ENCODE measurements at places on chromosomes 3 and 15.

DNA sequence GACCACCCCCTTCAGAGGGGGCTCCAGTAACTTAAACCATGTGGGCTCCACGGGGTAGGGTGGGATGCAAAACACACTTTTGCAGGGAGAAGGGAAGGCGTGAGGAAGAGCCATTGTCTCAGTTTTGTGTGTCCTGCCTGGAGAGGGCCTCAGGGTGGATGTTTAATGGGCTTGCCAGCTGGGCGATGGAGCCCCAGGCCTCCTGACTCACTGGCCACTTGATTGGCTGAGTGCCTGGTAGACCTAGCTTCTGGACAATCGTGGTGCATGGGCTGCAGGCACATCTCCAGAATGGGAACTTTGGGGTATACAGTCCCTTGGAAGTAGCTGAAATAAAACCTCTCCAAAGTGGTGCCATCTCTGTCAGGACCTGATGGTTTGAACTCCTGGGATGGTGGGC, 118.3 kb upstream of the MRPS22 start:
- no peak for DNase-seq

DNA sequence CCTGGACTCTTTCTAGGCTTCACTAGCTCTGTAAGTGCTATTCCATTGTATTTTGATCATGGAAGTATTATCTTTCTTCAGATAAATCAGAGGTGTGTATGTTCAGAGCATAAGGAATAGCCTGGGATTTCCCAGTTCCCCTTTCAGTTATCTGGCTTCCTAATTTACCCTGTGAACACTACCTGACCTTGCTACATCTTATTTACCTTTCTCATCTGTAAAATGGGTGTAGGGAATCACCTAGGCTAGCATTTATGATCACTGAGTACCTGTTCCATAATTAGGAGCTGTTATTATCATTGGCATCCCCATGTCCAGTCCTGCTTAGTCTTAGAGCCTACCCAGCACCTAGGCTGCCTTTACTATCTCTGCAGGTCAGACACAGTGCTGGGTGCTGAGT, 149.3 kb upstream of the NR2F2 start:
- no peak for DNase-seq

DNA sequence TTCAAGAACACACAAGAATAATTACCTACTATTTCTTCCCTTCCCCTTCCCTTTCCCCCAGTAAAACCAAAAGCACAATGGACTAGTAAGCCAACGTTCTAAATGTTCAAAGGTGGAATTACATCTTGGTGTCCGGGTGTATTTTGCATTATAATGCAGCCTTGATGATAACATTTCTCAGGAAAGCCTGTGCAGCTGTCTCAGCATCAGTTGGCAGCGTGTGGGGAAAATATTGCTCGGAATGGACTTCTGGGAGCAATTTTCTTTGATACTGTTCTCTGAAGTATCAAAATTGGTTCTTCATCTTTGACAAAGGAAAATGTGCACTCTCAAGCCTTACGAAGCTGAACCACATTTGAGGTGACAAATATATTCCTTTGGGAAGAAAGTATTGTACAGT, 198.9 kb downstream of the AGBL1 start:
- no peak for DNase-seq

- no peak for DNase-seq
Measured at GRCh38 chr3:196981657-196982056, 13.0 kb upstream of the PIGZ start.

DNA sequence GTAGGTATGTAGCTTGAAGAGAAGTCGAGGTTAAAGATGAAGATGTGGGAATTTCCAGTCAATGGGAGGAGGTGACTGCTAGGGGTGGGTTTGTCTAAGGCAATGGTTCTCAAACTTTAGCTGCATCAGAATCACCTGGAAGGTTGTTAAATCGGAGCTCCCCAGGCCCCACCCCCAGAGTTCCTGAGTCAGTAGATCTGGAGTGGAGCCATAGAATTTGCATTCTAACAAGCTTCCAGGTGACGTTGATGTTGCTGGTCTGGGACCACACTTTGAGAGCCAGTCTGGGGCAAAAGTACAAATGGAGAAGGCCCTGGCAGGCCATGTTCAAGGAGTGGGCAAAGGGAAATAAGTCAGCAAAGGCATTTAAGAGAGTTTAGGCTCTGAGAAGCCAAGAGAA, 69.1 kb downstream of the CMTM8 start:
- no peak for DNase-seq

- DNase-seq: no peak
Measured at GRCh38 chr3:6260551-6261191, 600.2 kb upstream of the GRM7 start.

GRCh38 chr3:50161320-50161719, 6.2 kb downstream of the SEMA3F start:
- no peak for DNase-seq

GRCh38 chr3:5195605-5196004, 8.1 kb downstream of the EDEM1 start:
- no peak for DNase-seq

- DNase-seq: no peak
Measured at GRCh38 chr15:96054621-96055020, 275.9 kb upstream of the NR2F2 start.

GRCh38 chr3:86790884-86791549, 199.9 kb downstream of the VGLL3 start:
- DNase-seq: no peak

DNA sequence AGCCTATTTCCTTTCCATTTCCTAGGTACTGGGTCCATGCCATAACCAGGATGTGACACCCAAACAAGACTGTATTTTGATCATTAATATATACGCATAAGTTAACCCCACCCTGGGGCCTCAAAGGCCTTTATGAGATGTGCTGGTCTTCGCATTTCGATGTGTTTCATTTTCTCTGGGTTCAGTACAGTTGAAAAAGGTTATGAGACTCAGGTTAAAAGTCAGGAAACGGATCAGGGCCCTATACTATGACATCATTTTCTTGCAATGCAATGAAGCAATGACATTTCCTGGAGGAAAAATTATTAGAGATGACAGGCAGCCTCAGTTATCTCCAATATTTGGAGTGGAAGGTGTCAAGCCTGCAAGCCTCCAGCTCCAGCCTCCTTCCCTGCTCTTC, 31.7 kb downstream of the TMEM212 start:
- no peak for DNase-seq

DNA sequence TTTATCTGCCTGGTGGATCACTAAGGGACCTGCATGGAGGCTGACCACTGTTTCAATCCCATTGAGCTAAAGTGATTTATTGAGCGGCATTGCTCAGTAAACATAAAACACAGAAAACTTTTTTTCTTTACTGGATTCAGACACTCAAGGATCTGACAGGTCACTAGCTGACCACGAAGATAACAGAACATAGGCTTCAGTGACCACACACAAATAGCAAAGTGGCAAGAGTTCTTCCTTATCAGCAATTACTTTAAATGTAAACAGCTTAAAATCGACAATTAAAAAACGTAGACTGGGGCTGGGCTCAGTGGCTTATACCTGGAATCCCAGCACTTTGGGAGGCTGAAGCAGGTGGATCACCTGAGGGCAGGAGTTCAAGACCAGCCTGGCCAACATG, 48.7 kb downstream of the STAG1 start:
- DNase-seq: no peak

DNA sequence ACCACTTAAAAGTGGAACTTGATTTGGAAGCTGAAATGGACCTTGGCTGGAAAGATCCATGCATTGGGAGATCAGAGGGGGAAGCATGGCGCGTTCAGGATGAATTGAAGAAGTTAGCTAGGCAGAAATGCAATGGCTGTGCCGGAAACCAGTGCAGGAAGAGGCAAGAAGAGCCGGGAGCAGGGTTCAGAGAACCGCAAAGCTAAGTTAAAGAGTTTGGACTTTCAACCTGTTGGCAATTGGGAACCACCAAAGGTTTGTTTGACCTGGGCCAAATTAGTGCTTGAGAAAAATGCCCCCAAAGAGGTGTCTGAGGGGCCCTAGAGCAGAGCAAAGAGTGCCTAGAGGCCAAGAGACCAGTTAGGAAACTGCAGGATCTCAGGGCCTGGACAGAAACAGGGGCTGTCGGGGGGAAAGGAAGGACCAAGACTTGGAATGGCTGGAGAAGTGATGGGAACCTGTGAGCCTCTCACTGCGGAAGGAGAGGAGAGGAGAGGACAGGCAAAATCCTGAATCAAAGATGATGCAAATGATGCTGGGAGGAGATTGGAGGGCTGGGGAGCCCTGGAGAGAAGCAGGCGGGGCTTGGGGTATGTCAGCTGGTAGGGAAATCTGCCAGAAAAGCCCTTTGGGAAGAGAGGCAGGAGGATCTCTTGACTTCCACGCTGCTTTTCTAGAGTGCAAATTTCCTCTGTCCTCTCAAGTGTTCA, 49.3 kb downstream of the FAM174B start:
- no peak for DNase-seq

GRCh38 chr3:157318639-157319288, 117.9 kb upstream of the PTX3 start:
- no peak for DNase-seq

DNA sequence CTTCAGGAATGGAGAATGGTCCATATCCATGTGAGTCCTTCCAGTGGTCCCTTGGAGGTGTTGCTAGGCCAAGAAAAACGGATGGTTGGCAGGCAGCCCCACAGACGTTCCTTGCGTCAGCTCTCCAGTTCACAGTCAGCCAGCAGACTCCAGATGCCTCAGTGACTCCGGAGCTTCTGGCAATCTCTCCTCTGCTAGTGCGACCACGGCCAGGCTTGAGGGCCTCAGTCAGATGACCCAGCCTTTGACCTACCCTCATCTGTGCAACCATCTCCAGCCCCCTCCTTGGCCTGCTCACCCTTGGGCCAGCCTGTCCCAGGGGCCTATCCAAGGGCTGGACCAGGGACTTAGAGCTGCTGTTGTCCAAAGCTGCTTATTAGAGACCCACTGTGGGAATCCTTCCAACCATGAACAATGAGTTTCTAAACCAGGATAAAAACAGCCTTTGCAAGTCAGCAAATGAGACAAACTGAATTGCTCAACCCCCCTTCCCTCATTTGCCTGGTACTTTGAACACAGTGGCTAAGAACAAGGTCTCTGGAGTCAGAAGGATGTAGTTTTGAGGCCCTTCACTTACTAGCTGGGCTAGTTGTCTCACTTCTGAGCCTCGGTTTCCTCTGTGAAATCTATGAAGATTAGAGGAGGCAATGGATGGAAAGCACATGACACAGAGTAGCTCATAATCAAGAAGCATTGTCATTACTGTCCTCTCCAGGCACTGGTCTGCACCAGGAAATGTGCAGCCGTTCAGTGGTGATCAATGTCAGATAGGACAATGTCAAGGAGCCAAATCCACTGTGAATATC, 44.8 kb downstream of the ANP32A start:
- DNase-seq: no peak

DNA sequence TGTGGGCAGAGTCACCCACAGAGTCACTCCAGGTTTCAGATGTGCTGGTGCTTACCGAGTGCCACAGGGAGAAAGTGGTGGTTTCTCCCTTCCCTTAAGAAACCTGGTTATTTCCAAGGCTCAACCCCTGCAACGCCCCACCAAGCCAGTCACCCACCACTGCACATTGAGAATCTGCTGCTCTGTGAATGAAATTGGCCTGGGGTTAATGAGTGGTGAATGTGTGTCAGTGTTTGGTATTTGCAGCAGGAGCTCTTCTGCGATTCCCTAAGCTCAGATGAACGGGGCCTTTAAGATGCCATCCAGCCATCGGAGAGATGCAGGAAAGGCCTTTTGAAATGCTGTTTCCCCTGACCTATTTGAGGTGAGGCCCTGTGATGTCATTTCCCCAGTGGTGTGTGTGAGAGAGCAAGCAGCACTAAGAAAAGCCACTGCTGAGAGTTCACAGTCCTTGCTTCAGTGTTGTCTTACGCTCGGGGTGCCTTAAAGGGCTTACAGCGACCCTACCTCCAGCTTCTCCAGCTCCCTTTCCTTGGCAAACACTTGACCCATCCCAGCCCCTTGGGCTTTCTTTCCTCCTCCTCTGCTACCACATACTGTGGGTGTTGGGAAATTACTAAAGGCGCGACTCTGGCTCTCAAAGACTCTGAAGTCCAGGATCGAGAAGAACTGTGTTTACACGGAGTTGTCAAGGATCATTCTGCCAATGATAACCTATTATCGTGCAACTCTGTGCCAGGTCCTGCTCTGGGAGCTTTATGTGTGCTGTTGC, 68.9 kb downstream of the SMAD3 start:
- peak; percentile 26 for DNase-seq

- DNase-seq: no peak
Measured at GRCh38 chr15:84752700-84753099, 4.3 kb downstream of the ZNF592 start.

GRCh38 chr15:42215913-42216829, 8.1 kb upstream of the VPS39 start:
- no peak for DNase-seq

DNA sequence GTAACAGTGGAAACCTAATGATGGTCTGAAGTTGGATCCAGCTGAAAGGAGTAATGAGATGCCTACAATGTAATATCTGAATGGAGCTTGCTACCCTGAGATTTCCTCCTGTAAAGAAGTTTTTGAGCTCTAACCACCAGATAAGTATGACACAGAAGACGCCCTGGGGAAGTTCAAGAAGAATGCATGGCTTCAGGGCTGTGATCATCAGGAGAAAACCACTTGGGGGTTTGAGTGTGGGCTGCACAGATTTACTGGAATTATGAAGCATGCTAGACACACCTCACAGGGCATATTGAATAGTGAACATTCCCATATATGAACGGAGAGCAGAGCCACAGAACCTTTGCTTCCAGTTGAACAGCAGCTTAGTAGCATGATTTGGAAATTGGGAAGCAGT, 10.6 kb upstream of the CCDC80 start:
- DNase-seq: no peak

DNA sequence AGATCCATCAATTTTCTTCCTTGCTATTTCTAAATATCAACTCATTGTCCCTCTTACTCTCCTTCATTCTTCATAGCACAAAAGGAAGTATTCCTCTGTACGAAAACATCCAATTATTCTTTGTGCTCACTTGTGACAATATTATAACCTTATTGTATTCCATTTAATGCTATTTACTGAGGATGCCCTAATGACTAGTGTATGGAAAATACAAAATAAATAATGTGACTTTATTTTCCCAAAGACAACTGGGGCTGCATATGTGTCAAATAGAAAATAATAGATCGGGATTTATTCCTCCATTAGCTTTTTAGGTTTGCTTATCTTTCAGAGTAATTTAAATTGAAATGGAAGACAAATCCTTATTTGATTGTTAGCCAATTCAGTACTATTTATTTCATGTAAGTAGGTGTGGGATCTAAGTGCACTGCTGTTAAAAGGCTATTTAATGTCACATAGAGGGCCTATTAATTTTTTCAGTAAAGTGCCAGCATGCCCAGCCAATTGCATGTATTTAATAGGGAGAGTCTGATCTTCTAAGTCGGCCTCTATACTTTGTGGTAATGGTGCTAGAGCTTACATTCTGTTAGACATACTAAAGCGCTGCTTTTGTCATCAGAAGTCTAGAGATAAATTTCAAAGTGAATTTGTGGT, 329.8 kb downstream of the MCTP2 start:
- DNase-seq: no peak

GRCh38 chr3:12908136-12908730, 66.9 kb upstream of the RPL32 start:
- DNase-seq: no peak

All from stimulated activated CD4-positive, alpha-beta T cell treated with anti-CD3 and anti-CD28 coated beads, Interleukin-4, amount 100 ng/mL, for 48 hours (primary cell).